ENCODE measurements at places on chromosomes 1 and 21.

DNA sequence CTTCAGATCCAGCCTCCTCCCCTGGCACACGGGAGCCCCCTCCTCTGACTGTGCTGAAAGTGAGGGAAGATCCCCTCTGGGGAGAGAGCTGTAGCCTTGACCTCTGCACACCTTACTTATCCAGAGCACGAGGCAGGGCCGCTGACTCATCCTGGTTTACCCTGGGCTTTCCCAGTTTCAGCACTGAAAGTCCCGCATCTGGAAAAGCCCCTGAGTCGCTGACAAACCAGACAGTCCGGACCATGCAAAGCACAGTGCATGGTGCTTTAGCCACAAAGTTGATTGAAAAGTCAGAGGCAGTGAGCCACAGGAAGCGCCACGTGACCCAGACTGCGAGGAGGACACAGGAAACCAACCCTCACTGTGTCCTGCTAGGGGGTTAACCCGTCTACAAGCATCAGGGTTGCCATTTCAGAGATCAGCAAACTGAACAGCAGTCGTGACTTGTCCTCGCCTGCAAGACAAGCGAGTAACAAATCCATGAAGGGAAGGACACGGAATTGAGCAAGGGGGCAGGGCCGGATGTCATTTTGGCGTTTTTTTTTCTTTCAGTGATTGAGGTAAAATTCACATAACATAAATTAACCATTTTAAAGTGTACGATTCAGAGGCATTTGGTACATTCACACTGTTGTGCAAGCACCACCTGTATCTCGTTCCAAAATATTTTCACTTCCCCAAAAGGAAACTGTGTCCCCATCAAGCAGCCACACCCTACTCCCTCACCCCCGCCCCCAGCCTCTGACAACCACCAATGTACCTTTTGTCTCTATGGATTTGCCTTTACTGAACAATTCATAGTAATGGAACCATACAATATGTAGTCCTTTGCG lies 19.9 kb upstream of the IFNGR2 start:
- DNase-seq, result no peak

DNA sequence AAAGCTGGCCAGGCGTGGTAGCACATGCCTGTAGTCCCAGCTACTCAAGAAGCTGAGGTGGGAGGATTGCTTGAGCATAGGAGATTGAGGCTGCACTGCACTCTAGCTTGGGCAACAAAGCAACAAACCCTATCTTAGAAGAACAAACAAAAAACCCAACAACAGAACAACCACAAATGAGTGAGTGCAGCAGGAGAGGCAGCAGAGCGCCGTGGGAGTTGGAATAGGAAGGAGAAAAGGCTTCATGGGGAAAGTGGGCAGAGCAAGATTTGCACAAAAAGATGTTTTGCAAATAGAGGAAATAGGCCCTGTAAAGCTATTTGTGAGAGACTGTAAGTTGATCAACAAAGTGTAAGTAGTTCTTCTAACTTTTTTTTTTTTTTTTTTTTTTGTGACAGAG lies 19.6 kb downstream of the SMAP2 start:
- DNase-seq, result no peak

DNA sequence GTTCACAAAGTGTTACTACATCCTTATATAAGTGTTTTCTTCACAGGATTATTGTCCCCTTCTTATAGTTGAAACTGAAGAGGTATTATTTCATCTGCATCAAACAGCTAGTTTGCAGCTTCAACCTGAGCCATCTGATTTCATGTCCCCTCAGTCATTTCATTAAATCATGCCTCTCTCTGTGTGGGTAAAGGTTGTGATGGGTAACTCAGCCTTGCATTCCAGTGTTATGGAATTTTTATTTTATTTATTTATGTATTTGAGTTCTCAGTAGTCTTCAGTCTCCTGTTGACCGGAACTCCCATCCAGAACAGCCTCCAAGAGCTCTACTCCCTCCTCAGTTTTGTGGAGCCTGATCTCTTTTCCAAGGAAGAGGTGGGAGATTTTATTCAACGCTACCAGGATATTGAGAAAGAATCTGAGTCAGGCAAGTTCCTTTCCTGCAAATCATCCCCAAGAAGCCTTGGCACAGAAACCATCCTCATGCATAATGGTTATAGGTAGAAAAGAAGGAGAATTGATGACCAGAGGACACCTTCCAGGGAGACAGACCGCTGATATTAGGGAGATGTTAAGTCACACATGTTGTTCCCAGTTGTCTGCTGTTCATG lies 21.8 kb downstream of the CHD1L start:
- DNase-seq, result no peak

- DNase-seq, result no peak
These were observed 103.2 kb downstream of the DMRTB1 start for GRCh38 chr1:53562291-53562980.

DNA sequence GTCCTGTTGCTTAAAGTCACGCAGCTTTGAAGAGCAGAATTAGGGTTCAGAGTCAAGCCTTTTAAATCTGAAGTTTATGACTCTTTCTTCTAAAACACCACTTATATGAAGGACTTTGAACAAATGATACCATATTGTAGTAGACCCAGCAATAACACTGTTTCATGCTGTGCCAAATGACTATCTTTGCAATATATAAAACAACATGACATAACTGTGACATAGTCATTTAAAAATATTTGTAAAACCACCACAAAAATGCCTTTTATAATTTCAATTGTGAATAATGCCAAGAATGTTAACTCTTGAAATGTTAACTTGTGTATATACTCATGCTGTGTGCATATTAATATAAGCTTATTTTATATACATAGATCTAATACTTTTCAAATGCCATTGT lies 452.1 kb upstream of the NEGR1 start:
- no peak for DNase-seq

DNA sequence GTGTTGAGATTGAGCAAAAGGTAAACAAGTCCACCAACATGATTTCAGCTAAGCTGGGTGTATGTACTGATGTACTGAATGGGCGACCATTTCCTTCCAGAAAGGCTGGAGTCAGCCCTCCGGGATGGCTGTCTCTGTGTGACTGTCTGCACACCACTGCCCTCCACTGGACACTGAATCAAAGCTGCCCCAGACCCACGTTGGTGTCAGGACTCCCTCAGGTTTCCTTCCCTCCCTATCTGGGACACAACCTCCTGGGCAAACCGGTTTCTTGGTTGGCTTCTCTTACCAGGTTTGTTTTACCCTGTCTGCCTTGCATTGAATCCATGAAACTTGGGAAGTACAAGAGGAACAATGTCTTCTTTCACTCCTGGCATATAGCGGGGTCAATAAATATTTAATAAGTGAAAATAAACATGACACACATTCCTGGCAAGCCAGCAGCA lies 5.3 kb upstream of the SRP9 start:
- peak; percentile 88 for DNase-seq

- no peak for DNase-seq
These were observed 15.1 kb downstream of the USP33 start for GRCh38 chr1:77744576-77744975.

DNA sequence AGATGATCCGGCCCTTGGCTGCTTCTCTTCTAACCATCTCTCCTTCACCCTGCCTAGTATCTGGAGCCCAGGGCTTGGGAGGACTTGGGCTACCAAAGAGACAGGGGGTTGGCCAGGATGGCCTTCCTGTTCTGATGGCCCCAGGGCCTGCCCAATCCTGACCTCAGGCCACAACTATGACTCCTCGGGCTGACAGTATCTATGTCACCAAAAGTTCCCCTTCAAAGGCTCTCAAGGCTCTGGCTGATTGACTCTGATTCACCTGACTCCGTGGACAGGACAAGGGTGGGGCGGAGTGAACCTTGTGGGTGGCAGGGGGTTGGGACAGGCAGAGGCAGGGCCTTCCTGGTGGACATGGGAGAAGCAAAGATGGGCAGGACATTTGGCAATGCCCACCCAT lies 12.7 kb downstream of the MEF2D start:
- DNase-seq, result no peak

- DNase-seq, result no peak
These were observed 732.6 kb upstream of the CHRM3 start for GRCh38 chr1:238653693-238654321.

- DNase-seq, result no peak
These were observed 4.2 kb downstream of the OLFML2B start for GRCh38 chr1:162019446-162019845.

DNA sequence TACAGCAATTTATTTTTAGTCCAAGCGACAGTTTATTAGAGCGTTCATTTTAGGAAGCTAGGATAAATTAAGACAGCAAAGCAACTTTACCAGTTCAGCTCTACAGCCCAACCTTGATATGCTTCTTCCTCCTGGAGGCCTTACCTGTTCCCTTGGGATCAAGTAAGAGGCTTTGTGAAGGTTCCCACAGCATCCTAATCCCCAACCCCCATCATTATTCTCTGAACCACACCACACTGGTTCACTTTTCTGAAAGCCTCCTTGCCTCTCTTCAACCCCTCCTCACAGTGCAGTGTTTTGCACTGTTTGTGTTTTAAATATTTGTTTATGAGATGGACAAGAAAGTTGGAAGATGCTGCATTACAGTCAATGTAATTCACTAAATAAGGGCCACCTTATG lies 126.3 kb upstream of the CXADR start:
- DNase-seq, result peak; percentile 69

- DNase-seq, result peak; percentile 19
These were observed 55.3 kb upstream of the EIF4G3 start for GRCh38 chr1:21232044-21232443.

DNA sequence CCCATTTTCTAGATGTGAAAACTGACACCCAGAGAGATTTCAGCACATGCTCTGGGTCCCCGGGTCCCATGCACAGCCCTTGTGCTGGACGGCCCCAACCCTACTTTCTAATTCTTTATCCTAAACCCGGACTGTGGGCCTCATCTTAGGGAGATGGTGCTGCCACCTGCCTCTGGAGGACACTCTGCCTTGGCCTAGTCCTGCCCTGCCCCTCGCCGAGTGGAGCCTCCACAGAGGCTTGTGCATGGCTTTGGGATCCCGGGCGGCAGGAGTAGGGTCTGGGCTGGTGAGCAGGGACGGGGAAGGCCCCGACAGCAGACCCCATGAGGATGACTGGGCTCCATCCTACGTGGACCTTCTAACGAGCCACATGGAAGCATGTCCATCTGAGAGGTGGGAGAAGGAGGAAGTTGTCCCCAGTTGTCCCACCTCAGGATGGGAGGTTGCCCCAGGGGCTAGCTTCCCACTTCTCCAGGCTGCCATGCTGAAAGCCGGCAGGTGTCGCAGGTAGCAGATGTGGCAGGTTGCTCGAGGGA lies 12.4 kb downstream of the MX2 start:
- DNase-seq, result no peak

DNA sequence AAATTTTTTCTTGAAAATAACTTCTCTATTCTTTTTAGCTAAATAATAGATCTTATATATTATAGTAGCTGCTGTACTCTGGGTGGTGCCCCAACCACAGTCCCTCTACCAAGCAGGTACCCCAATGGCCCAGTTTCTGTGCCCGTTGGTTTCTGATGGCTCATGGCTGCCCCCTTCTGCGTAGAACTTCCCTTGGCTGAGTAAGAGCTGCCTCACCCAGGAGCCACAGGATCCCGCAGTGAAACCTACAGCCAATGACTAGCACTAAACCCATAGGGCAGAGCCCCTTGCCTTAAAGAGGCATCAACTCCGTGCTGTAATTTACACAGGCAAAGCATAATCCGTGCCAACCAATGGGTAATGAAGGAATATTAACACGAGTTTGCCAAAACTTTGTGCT lies 247.5 kb downstream of the USH2A start:
- DNase-seq, result no peak

- DNase-seq, result no peak
These were observed 10.8 kb downstream of the THEM4 start for GRCh38 chr1:151898519-151898991.

DNA sequence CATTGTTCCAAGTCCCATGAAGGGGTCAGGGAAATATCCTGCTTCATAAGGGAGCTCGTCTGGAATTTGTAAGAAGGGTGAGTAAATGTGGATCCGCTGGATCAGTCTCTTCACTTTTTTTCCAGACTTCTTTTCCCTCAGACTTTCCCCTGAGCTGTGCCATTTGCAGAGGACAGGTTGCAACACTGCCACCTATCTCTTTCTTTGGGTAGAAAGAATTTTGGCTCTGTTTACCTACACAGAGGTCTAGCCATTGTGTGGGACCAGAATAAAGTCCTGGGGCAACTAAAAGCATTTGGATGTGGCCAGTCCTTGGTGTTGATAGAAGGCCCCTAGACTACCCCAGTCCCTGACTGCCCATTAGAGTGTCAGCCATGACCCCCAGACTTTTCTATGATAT lies 1146.7 kb upstream of the PRMT6 start:
- no peak for DNase-seq

Data from NCI-H1417 (cell line).